ENCODE measurements at places on chromosomes 4 and X.

DNA sequence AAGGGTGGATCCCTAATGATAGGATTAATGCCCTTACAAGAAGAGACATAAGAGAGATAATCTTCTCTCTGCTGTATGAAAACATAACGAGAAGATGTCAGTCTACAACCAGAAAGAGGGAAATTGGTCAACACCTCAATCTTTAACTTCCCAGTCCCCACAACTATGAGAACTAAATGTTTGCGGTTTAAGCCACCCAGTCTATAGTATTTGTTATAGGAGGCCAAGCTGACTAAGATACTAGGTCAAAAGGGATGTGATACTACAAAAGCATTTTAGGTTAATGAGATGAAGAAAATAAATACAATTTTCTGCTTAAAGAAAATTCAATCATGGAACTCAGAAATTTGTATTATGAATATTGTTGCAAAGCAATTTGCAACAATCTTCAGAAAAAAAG, 55.4 kb upstream of the LHFPL1 start:
- no peak for DNase-seq

GRCh38 chr4:138674209-138674608, 341.4 kb upstream of the NOCT start:
- no peak for DNase-seq

- DNase-seq, result no peak
Measured at GRCh38 chr4:41693629-41694028, 54.9 kb downstream of the PHOX2B start.

DNA sequence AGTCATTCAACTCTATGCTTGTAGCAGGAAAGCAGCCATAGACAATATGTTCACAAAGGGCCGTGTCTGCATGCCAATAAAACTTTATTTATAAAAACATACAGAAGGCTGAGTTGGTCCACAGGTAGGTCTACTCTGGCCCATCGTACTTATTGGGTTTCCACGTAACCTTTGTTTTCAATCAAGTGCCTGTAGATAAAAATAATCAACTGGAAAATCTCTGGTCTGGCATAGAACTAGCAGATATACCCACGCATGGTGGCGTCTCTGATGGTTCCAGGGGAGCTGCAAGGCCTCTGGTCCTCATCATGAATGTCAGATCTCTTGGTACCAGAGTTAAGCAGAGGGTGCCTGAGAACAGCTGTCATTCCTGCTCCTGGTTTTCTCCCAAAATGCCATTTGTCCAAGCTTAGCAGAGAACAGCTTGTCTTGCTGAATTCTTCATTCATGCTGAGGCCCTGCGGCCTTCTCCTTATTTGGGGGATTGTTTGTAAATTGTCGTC, 31.4 kb upstream of the JAKMIP1 start:
- DNase-seq, result no peak

DNA sequence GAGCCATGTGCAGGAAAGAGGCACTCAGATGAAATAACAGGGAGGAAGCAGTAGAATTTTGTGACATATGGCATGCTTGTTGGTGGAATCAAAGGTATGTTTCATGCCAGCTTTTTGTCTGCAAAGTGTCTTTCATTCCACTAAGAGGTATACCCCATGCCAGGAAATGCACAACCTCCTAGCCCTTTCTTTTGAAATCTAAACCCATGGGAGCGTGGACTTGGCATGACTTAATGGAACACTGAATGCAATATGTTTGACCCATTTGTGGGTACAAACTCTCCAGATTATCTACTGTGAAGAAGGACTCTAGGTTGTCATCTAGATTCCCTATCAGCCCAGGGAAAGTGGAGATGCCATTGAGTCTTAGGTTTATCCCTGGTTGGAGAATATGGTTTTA, 338.3 kb upstream of the TEX13C start:
- no peak for DNase-seq

DNA sequence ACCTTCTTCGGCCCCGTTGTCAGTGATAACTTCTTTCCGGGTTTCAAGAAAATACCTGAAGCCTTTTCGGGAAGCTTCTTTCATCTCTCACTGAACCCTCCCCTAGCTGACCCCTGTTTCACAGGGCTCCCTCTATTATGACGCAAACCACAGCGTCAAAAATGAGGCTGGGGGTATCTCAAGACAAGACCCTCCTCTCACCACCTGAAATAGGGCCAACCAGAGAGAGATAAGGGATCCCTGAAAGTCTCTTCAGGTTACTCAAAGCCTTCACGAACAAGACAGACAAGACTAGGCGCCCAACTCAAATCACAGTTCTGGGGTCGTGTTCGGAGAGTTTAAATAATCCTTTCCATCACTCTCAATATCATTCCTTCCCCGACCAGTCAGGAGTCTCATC, 1.2 kb downstream of the PHF8 start:
- DNase-seq, result no peak

DNA sequence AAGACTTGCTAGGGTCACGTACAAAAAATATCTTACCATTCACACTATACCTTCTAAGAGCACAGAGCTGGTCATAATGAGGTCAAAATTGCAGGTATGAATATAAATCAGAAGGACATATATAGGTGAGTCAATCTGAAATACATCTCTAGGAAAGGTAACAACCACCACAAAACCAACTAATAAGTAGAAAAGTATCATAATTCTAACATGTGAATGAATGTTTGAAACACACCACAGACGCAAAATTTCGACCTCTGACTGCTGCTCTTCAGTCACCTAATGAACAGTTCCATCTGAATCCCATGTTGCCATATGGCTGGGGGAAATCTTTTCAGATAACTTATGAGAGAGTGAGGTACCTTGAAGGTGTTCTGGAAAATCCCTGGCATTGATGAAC, 22.1 kb downstream of the STAP1 start:
- no peak for DNase-seq

DNA sequence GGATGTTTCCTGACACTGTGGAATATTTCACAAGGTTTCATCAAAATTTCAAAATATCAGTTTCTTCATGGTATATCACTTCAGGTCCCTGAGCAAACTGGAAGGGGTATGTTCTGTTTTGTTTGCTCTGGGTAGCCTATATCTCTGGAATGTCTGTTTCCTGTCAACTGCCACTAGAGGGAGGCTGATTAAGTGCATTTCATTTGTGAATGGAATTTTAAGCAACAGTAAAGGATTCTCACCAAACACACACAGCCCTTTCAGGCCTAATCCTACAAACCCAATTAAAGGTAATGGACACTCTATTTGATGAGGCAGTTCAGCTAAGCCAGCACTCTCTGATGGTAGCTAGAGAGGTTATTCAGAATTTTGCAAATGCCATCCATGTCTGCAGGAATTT, 307.1 kb downstream of the TEX13A start:
- DNase-seq, result no peak

DNA sequence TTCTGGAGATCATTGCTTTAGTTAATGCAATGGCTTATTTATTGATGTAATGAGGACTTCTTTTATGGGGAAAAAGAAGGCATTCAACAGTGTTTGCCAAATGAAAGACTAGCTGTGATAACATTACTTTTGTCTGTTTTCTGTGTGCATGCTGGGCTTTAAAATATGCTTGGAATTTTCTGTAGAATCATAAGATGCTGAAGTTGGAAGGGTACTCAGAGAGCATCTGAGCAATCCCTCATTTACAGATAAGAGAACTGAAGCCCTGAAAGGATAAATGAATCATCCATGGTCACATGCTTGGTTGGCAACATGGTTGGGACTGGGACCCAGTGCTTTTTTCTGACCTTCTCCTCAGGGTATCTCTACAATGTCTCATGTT, 31.4 kb upstream of the PITX2 start:
- DNase-seq, result no peak

- DNase-seq, result no peak
Measured at GRCh38 chr4:87967193-87967592, 8.3 kb upstream of the SPP1 start.

- no peak for DNase-seq
Measured at GRCh38 chrX:153631907-153632594, 15.0 kb upstream of the DUSP9 start.

DNA sequence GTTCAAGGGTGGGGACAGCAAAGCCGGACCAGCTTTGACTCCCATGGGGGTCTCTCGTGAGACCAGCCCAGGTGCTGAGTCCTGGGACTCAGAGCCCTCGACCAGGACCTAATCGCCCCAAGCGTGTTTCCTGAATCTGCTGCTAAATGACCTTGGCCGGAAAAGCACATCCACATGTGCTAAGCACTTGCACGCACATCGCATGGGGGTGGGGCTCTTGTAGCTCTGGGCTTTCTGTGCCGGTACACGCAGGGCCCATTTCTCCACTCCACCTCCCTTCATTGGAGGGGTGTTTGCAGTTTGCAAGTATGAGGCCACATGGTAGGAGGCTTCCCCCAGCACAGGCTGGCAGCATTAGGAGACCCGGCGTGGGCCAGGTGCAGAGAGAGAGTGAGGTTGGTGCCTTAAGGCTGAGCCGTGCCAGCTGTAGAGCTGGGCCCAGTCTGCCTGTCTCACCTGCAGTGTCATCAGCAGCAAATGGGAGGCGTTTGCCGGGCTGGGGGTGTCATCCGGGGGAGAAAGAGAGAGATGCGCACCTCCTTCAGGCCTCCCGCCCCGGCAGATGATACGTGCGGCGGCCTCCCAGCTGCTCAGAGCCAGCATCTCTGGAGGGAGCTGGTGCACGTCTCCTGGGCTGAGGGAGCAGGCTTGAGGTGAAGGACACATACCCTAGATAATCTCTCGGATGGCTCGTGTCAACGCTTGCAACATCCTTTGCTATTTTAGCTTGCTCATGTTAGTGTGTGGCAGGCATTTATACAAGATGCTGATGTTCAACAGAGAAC, 45.2 kb upstream of the CLCN4 start:
- DNase-seq, result peak; percentile 29

DNA sequence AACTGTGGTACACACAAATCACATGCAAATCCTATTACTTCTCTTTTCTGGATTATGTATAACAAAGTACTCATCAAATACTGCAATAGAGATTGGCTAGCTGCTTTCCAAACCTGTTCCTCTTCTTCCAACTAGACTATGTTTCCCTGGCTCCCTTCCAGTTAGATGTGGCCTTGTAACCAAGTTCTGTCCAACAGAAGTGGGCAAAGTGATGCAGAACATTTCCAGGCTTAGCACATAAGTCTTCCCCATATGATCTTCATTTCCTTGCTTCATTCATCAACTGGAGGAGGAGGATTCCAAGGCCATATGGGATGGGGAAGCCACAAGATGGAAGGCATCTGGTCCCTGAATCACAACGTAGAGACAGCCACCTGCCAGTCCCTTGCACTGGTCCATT, 8.0 kb downstream of the SLC9A7 start:
- DNase-seq, result no peak

- no peak for DNase-seq
Measured at GRCh38 chr4:73086095-73086868, 16.8 kb upstream of the COX18 start.

DNA sequence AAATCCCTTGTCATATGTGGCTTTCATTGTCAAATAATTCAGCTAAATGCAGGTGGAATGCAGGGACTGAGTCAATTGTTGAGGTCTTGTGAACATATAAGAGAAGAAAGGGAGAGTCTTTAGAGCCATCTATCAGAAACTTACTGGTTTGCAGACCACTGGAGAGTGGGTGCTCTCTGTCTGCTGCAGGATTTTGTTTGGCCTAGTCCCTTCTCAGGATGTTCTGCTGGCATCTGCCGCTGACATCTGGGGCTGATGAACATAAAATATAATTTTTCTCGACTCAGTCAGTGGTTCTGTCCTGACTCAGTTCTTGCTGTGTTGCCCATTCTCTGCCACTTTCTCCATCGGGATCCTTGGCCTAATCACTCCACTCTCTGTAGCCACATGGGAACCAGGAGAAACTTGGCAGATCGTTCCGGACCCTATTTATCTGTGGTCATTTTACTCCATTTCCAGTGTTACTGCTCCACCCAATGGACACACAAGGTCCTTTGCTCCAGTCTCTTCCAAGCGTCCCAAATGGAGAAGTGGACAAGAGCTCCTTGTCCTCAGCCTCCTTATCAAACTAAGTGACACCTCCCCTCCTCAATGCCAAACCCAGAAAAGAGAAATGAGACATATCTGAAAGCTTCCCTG, 436.2 kb downstream of the FAT4 start:
- DNase-seq, result no peak

DNA sequence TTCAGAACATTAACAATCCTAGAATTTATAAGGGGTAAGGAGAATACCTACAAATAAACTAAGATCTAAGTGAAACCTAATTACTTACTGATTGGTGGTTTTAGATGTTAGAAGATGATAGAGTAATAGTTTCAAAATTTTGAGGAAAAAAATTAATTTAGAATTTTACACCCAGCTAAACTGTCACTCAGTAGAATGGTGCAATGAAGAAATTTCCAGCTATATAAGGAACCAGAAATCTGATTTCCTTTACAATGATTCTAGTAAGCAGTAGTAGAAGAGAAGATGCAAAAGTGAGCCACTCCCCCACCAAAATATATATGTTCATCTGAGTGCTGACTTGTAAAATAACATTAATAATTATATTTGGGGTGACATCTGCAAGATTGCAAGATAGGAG, 55.3 kb upstream of the EPGN start:
- no peak for DNase-seq

DNA sequence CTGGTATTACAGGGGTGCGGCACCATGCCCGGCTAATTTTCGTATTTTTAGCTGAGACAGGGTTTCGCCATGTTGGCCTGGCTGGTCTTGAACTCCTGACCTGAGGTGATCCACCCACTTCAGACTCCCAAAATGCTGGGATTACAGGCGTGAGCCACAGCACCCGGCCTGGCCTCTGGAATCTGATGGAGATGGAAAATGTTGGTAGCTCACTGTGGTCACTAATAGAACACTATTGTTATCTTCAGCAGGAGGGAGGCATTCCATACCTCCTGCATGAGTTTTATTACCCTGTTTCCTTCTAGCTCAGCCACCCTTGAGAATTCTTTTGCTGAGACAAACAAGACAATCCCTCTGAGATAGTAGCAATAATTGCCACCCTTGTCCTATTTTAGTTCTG, 105.0 kb downstream of the SHROOM3 start:
- DNase-seq, result no peak

GRCh38 chr4:6465955-6466354, 6.5 kb downstream of the PPP2R2C start:
- no peak for DNase-seq

DNA sequence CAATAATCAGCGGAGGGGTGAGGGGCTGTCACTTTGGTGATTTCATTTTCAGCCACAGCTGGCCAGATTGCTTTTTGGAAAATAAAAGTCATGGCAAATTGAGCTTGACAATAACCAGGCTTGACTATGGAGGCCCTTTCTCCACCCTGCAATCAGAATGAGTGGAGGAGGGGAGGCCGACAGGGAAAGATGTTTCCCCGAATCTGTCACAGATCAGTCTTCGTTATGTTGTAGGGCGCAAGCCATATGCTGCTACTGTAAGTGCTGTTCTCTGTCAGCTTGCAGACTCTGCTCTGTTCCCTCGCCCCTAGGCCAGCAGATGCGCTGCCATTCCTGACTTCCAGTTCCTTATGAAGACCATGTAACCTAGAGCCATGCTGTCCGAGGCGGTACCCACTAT, 114.1 kb downstream of the MGST2 start:
- no peak for DNase-seq

GRCh38 chr4:95232358-95233156, 316.2 kb downstream of the UNC5C start:
- no peak for DNase-seq

Measured in stimulated activated CD4-positive, alpha-beta T cell treated with anti-CD3 and anti-CD28 coated beads, TNF-alpha, amount 100 ng/mL, for 48 hours (primary cell).